ENCODE measurements at places on chromosomes 4 and X.
A peak's percentile ranks its signal among the peaks of the same experiment; 100 is the strongest.

GRCh38 chr4:83771113-83771705, 235.3 kb downstream of the GPAT3 start:
- no peak for DNase-seq

DNA sequence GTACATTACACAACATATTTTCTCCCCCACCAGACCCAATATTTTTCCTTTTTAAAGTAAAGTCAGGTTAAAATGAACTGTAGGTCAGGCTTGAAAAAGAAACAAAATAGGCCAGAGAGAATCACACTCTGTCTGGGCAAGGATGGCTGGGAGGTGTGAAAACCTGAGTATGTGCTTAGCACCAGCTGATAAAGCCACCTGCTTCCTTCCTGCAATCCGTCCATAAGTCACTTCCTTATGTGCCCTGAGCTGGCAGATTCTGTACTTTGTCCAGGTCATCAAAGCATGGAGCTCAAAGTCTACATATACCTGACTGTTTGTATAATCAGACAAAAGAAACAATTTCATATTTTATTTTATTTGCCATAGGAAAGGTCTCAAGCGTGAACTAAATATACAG, 37.7 kb downstream of the ANTXR2 start:
- no peak for DNase-seq

GRCh38 chrX:100591256-100592051, 6.7 kb downstream of the TNMD start:
- DNase-seq, result no peak

GRCh38 chrX:9614016-9614415, 149.2 kb downstream of the TBL1X start:
- no peak for DNase-seq

- peak; percentile 77 for DNase-seq
Measured at GRCh38 chr4:1746265-1746691, 25.0 kb downstream of the TACC3 start.

DNA sequence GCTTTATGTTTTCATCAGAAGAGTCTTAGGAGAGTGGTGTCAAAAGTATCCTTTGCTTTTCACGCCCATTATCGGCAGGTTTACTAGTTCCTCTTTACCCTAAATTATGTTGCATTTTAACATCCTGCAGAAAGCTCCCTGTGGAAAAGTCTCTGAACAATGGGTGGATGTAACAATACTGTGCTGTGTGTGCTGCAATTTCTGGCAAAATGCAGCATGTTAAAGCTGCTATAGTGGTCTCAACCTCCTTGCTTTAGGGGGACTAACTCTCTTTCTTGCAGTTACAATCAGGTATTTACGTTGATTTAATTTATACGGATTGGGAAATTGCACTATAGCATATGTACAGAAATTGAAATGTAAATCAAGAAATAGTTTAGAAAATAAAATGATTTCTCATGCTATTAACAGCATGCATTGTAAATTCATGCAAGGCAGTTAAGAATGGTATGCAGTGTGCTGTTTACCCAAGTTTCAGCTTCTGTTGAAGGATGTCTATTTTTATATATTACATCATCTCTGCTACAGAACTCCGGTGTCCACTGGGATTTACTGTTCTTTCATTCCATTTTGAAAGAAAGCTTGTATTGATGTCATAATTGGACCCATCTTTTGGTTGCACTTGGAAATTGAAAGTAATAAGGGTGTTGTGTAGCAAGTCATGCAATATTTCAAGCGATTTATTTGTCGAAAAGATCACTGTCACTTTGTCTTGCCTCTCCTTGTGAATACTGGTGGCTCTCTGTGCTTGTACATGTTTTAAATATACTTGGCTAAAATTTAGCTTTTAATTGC, 145.7 kb downstream of the RAPGEF2 start:
- DNase-seq, result no peak

GRCh38 chr4:174579421-174579820, 57.1 kb upstream of the HPGD start:
- DNase-seq, result no peak

DNA sequence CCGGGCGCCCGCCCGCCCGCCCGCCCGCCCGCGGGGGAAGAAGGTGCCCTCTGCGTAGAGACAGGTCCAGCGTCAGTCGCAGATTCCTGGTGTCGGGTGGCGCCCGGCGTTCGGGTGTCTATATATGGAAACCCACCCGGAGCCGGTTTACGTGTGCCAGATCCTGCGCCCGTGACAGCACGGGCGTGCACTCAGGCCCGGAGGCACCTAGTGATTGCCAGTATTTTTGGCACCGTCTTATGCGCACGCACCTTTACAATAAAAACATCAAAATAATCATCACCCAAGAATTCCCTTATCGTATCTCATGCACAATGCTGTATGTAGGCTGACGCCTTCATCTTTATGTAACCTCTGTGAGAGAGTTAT, 519 bp downstream of the SLC25A4 start:
- DNase-seq, result no peak

DNA sequence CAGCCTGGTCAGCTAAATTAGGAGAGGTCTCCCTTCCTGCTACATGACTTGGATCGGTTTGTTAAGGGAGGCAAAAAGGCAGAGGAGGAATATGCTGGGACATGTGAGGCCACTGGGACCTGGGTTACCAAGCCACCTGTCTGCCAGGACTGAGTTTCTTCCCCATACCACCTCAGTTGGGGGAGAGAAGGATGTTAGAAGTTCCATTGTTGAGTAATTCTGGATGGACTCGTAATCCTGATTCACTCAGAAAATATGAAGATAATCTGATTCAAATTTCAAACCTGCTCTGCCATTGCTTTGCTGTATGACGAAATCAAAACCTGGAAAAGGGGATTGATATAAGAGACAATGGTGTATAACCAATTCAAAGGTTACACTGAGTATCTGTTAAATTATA, 97.4 kb upstream of the S100G start:
- no peak for DNase-seq

GRCh38 chr4:4270529-4270928, 19.4 kb downstream of the LYAR start:
- no peak for DNase-seq

DNA sequence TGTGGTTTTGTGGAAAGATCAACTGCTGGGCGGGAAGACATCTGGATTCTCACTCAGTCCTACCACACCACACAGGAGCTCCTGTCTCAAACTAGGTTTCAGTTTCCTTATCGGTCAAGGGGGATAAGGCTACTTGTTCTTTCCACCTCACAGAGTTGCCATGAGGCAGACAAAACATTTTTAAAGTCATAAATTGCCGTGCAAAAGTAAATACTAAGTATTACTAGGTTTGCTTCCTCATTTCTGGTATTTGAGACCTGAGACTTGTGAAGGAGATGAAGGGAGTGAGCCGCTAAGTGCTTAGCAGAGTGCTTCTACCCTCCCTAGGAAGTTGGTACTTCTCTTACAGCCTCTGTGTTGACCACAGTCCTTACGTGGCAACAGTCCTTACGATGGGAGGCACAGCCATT, 1.5 kb downstream of the LAP3 start:
- peak; percentile 26 for DNase-seq

GRCh38 chr4:6331018-6331417, 61.4 kb downstream of the WFS1 start:
- peak; percentile 37 for DNase-seq

GRCh38 chrX:119481323-119481801, 13.1 kb downstream of the SLC25A5 start:
- no peak for DNase-seq

DNA sequence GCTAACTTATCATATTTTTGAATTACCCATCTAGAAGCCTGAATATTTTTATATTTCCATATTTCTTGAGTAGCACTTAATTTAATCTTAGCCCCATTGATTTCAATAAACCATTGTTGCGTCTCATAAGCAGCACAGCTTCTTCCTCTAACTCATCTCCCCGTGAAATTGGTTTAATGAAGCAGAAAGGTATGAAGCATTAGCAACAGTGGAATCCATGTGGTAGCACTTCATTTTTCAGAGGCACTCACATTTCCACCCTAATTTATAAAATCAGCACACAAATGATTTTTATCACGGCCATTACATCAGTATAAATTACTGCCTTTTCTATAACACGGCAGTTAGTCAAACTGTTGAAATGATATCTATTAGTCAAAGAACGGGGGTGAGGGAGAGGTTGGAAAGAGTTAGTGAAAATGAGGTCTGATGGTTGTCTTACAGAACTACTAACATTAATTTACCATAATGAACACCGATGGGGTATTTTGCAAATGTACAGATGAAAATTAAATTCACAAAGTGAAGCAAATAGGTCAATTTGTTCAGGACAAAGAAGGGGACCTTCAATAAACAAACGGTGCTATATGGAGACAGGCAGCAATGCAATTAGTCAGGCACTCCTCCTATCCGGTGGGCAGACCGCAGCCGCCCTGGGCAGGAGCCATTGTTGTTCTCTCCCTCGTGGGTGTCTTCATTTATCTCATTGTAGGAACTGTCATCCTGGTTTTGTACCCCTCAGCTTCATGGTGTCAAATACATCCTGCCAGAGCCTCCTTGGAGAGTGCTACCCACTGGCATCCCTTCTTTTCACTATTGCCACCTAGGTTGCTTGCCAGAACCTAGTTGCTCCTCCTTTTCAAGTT, 205.7 kb downstream of the SOX3 start:
- no peak for DNase-seq

- DNase-seq, result no peak
Measured at GRCh38 chrX:134246282-134246681, 9.3 kb downstream of the CCDC160 start.

Measured in activated CD4-positive, alpha-beta T cell treated with anti-CD3 and anti-CD28 coated beads, Interleukin-2, amount 10 ng/mL, durations not matched to agents 7 days and 5 days (primary cell).